ENCODE measurements at places on chromosomes 4 and X. TPM values are rescaled to one million over a fixed set of nuclear protein-coding genes. Genes with fewer than 3 reads are reported as not detected.

Gene TRIM61
- not detected for total RNA-seq

Gene BMX
- 209 TPM for total RNA-seq

Gene PLS3
- total RNA-seq = 457 TPM

Gene CCDC120
- total RNA-seq = 0.66 TPM

Gene MAGEE1
- total RNA-seq = 0.56 TPM

Gene SPANXD
- total RNA-seq = not detected

Gene PSAPL1
- not detected for total RNA-seq

Gene F8
- total RNA-seq = 1.6 TPM

Gene AWAT2
- 0.07 TPM for total RNA-seq
